ENCODE measurements at places on chromosomes 1 and 21.
A peak's percentile ranks its signal among the peaks of the same experiment; 100 is the strongest.

DNA sequence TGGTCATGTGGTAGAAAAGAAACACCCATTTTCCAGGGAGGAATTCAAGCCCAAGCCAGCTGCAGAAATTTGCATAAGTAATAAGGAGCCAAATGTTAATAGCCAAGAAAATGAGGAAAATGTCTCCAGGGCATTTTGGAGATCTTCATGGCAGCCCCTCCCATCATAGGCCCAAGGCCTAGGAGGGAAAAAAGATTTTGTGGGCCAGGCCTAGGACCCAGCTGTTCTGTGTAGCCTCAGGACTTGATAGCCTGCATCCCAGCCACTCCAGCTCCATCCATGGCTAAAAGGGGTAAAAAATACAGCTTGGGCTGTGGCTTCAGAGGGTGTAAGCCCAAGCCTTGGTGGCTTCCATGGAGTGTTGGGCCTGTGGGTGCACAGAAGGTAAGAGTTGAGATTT is 21.4 kb upstream of the LYPD8 start:
- no peak for DNase-seq

DNA sequence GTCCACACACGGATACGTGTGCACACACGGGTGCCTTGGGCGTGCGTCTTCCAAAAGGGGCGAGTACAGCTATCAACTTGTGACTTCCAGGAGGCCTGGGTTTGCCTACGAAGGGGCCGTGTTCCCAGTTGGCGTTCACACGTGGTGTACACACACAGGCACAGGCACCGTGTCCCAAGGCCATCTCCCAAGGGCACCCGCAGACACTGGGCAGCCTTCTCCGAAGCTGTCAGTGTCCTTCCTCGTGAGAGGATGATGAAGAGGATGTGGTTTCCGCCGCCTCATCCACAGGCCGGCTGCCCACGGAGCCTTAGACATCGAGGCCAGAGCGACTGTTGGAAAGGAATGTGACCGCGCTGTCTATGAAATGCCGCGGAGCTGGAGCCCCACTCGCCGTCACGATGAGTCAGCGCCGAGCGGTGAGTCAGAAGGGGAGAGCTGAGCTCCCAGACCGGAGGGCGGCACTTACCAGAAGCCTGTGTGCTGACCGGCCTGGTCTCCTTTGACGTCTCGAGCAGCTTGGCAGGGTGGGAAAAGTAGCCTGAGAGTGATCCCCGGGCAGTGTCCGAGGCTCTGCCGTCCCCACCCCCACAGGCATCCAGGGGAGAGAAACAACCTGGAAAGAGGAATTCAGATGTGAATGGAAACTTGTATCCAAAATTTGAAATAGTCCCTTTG is 141.4 kb upstream of the ARHGEF16 start:
- DNase-seq, result no peak

GRCh38 chr1:186799689-186800054 is 29.1 kb upstream of the PLA2G4A start:
- DNase-seq, result no peak

DNA sequence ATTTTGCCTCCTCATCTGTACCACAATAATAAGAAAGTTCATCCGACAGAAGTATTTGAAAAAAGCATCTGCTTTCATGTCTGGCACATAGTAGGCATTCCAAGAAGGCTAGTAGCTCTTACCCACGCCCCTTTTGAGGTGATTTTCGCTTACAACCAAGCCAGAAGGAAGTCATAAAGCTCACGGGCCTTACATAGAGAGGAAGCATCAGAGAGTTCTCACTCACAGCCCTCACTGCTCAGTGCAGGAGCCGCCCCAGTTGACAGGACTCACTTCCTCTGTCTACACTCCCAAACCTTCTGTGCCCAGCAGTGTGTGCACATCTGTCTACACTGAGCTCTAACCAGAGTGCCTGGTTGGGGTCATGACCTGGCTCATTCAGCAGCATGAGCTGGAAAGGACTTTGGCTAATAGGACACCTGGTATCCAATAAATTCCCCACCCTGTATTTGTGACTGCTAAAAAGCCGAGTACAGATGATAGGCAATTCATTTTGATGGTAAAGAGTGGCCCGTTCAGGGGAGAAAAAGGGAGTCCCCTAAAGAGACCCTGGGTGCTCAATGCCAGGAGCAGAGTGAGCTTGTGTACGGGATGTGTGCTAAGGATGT is 36.8 kb upstream of the DUSP10 start:
- no peak for DNase-seq

GRCh38 chr1:35190784-35191183 is 2.2 kb downstream of the SFPQ start:
- DNase-seq, result no peak

DNA sequence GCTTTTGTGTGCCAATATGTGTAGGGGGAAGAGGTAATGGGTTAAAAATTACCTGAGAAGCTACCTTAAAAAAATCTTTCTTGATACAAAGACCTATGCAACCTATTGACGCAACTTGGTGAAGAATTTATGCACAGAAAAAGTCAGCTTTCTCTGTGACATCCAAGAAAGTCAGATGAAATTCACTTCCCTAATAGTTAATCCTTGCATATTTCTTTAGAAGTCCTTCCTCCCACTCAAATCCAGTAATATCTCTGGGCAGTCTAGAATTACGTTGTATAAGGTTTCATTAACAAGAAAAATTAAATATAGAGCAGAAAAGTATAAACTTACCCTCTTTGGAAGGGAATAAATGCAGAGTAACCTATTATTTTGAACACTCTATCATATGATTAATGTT is 2.9 kb downstream of the UBAP2L start:
- no peak for DNase-seq

- DNase-seq, result no peak
Measured at GRCh38 chr1:181425566-181425965, 57.8 kb upstream of the CACNA1E start.

GRCh38 chr1:188642704-188643103 is 1814.0 kb downstream of the PLA2G4A start:
- DNase-seq, result peak; percentile 11

DNA sequence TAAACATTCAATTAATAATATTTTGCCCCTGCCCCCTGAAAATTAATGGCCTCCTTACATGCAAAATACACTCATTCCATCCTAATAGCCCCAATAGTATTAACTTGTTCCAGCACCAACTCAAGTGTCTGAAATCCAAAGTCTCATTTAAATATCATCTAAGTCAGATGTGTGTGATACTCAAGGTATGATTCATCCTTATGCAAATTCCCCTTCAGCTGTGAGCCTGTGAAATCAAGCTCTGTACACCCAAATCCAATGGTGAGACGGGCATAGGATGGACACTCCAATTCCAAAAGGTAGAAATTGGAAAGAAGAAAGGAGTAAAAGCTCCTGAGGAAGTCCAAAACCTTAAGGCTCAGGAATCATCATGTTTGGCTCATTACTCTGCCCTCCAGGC is 83.5 kb downstream of the HHAT start:
- DNase-seq, result no peak

DNA sequence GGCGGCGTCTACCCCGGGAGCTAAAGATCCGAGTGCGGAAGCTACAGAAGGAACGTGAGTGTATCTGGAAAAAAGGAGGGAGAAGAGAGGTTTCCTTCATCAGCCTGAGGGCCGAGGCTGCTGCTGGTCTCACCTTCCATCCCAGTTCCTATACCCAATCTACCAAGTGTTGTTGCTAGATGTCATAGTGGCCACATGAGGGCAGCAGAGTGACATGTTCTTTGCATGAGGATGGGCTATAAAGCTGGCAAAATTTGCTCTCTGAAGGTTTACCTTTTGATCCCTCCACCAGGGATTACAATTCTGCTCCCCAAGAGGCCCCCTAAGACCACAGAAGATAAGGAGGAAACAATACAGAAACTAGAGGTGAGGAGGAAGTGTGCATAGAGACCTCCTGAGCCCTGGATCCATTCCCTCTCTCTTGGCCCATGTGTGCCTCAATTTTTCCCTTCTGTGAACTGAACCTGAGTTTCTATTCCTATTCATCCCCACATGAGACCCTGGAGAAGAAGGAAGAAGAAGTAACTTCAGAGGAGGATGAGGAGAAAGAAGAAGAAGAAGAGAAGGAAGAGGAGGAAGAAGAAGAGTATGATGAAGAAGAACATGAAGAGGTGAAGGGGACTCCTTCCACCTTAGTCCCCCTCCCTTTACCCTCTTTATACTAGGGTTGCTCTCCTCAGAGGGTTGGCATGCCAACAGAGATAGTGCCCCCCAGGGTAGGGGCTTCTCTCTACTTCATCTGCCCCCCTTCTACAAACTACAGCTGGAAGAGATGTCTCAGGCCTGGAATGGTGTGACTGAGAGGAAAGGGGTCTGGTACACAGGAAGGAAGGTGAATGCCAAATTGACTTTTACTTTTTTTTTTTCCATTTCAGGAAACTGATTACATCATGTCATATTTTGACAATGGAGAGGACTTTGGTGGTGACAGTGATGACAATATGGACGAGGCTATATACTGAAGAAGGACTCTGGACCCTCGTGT is 13.3 kb downstream of the POLR3GL start:
- peak; percentile 89 for DNase-seq

- no peak for DNase-seq
Measured at GRCh38 chr1:247243524-247244137, 12.2 kb upstream of the VN1R5 start.

DNA sequence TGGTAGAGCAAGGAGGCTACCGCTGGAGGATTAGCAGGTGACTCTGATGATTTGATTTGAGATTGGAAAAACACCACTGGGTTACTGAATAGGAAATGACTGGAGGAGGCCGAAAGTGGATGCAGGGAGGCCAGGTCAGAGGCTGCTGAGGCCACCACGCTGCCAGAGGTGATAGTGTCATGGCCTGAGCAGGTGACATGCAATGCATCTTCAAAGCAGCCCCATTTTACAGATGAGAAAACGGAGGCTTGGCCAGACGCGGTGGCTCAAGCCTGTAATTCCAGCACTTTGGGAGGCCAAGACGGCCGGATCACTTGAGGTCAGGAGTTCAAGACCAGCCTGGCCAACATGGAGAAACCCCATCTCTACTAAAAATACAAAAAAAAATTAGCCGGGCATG is 12.8 kb downstream of the C1orf167 start:
- DNase-seq, result no peak

DNA sequence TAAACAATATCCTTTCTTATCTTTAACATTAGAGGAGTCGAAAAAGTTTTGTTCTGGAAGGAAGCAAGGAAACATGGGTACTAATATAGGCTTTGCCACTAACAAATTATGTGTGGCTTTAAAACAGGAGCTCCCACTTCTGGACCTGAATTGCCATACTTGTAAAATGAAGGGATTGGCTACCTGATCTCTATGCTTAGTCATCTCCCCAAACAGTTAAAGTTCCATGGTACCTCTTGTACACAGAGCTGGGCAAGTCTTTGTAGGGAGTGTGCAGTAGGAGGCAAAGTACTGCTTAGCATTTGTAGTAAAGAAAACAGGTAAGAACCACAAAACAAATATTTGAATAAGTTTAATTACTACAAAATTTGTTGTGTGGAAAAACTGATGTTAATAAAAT is 81.3 kb downstream of the MAST2 start:
- DNase-seq, result no peak

GRCh38 chr21:17607684-17608083 is 5.0 kb downstream of the BTG3 start:
- peak; percentile 15 for DNase-seq

DNA sequence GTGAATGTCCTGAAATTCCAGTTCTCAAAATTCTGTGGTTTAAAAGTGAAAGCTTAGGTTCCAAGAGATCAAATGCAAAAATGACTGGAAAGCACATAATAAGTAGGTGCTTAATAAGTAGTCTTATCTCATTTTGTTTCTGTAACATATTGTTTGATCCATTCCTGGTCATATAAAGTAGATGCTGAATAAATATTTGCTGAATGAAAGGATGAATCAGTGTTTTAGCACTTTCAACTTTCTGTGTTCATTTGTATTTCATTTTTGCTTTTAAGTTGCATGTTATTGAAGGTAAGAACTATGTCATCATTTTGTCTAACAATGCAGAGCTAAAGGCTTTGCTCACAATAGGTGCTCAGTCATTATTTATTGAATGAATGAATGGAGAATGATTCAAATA is 6.3 kb downstream of the MAST2 start:
- no peak for DNase-seq

- DNase-seq, result no peak
Measured at GRCh38 chr1:5911871-5912271, 80.4 kb downstream of the NPHP4 start.

DNA sequence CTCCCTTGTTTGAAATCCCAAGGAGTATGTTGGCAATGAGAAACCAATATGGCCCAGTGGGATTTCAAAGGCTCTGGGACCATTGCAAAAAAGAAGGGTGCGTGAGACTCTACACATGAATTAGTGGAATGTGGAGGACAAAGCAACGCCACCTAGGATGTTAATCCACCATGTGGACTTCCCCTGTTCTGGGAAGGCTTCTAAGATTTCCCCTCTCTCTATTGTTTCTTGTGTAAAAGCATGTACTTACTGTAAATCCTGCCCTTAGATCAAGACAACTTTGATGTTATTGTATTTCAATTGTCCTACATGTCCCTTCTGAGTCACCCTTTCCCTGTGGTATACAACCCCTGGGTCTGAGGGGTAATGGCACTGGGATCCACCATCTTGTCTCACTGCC is 4.7 kb upstream of the ACADM start:
- no peak for DNase-seq

- no peak for DNase-seq
Measured at GRCh38 chr1:115648717-115649691, 7.2 kb downstream of the VANGL1 start.

Measured in DMS153 (cell line).